ENCODE measurements at places on chromosomes 5 and 9. TPM values are rescaled to one million over a fixed set of nuclear protein-coding genes. Genes with fewer than 3 reads are reported as not detected.

The STC2 gene
- 303 TPM for total RNA-seq

The BTNL8 gene
- not detected for total RNA-seq

The GFI1B gene
- total RNA-seq, result not detected

The DMRT2 gene
- not detected for total RNA-seq

The FAM120A gene
- total RNA-seq, result 89.7 TPM

The KIAA0825 gene
- 1.0 TPM for total RNA-seq

The HAND1 gene
- total RNA-seq, result not detected
